ENCODE measurements at places on chromosomes 12 and 14. TPM values are rescaled to one million over a fixed set of nuclear protein-coding genes. Genes with fewer than 3 reads are reported as not detected.

SLC17A8 gene
- total RNA-seq, result not detected

RPL6 gene
- 807 TPM for total RNA-seq

AHSA1 gene
- total RNA-seq, result 86.5 TPM

MSI1 gene
- 0.20 TPM for total RNA-seq

TBC1D30 gene
- total RNA-seq, result 0.33 TPM

C12orf60 gene
- total RNA-seq, result 0.59 TPM

AICDA gene
- total RNA-seq, result not detected

FAM181A gene
- not detected for total RNA-seq

APOLD1 gene
- 3.5 TPM for total RNA-seq

SMCO2 gene
- 0.40 TPM for total RNA-seq

IFNG-AS1 gene
- 0.07 TPM for total RNA-seq

TAPBPL gene
- total RNA-seq, result 7.6 TPM

PRMT5 gene
- total RNA-seq, result 47.2 TPM

ACOT6 gene
- not detected for total RNA-seq

REP15 gene
- total RNA-seq, result 2.4 TPM

KLRD1 gene
- 0.50 TPM for total RNA-seq

TPH2 gene
- total RNA-seq, result not detected

PZP gene
- total RNA-seq, result not detected

ENDOU gene
- total RNA-seq, result 0.40 TPM

LUM gene
- 115 TPM for total RNA-seq

NEMF gene
- total RNA-seq, result 67.0 TPM

MIP gene
- 0.13 TPM for total RNA-seq

ZNF385A gene
- 1.8 TPM for total RNA-seq

KRT6A gene
- total RNA-seq, result 2.7 TPM

CIROP gene
- not detected for total RNA-seq

AMHR2 gene
- not detected for total RNA-seq

GALNT4 gene
- total RNA-seq, result 10.7 TPM

LMNTD1 gene
- total RNA-seq, result 0.63 TPM

WSCD2 gene
- not detected for total RNA-seq

HNF1A gene
- not detected for total RNA-seq

IFNG gene
- not detected for total RNA-seq

BHLHE41 gene
- 6.1 TPM for total RNA-seq

IL22 gene
- not detected for total RNA-seq

MAPKAPK5 gene
- total RNA-seq, result 40.0 TPM

GPRC5A gene
- total RNA-seq, result 56.1 TPM

IAPP gene
- 0.10 TPM for total RNA-seq

ITGB7 gene
- 0.40 TPM for total RNA-seq

ANKS1B gene
- 1.9 TPM for total RNA-seq

HVCN1 gene
- 2.3 TPM for total RNA-seq

RPS6KA5 gene
- total RNA-seq, result 1.6 TPM

LRP1-AS gene
- not detected for total RNA-seq

MYF6 gene
- not detected for total RNA-seq

All from smooth muscle cell of the pulmonary artery (primary cell).